ENCODE measurements at places on chromosomes 5 and 9. TPM values are rescaled to one million over a fixed set of nuclear protein-coding genes. Genes with fewer than 3 reads are reported as not detected.

PCDHAC2 gene
- total RNA-seq, result 1.2 TPM

BNC2 gene
- 4.2 TPM for total RNA-seq

- DNase-seq, result peak; percentile 10
These were observed 548.5 kb upstream of the GRAMD2B start for GRCh38 chr5:125874717-125875116.

GCNT4 gene
- total RNA-seq, result 1.7 TPM
